Left ventricle myocardium superior (tissue), 1 donor: ENCODE measurements at places on chromosomes 2 and 18.

DNA sequence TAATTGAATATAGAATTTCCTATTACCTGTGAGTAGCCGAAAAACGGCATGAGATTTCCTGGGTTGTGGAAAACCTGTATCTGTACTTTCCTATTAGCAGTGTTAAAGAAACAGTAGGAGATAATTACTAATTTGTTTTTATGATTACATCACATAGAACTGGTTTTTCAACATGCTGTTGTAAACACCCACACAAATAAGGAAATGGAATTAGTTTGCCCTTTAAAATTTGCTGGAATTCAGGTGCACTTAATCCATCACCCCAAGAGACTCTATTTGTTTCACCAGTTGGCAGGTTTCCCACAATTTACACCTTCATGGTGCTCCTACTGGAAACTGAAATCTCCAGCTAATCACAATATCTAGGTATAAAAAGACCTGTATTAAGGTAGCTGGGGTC lies 274.1 kb upstream of the SLC8A1 start:
- DNase-seq, result no peak

DNA sequence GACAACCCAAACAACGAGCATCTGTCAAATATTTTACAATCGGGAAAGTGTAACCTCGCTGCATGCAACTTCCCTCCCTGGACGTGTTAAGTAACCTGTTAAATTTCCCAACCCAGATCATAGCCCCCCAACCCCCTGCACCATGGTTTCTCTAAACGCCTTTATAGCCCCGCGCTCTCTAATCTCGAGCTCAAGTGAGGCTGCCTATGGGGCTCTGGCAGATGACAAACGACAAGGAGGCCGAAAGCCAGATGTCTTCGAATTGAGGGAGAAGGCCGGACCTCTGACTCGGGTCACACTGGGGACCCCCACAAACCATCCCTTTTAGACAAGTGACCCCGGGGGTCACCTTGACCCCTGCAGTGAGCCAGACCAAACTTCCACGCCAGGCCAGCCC lies 526 bp downstream of the COX7A2L start:
- no peak for DNase-seq

DNA sequence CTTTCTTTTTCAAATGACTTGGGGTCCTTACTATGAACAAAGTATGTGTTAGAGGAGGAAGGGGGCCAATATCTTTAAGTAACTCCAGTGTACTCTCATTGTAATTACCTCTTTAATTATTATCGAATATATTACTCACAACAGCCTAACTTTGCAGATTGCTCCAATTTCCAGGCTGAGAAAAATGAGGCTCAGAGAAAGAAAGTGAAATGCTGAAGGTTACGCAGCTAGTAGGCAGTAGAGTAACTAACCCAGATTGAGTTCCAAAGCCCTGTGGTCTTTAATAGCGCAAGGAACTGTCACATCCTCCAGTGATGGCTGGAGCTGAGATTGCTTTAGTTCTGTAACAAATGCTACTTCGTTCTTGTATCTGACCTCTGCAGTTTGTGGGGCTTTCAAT lies 2.2 kb upstream of the GYPC start:
- DNase-seq, result no peak

DNA sequence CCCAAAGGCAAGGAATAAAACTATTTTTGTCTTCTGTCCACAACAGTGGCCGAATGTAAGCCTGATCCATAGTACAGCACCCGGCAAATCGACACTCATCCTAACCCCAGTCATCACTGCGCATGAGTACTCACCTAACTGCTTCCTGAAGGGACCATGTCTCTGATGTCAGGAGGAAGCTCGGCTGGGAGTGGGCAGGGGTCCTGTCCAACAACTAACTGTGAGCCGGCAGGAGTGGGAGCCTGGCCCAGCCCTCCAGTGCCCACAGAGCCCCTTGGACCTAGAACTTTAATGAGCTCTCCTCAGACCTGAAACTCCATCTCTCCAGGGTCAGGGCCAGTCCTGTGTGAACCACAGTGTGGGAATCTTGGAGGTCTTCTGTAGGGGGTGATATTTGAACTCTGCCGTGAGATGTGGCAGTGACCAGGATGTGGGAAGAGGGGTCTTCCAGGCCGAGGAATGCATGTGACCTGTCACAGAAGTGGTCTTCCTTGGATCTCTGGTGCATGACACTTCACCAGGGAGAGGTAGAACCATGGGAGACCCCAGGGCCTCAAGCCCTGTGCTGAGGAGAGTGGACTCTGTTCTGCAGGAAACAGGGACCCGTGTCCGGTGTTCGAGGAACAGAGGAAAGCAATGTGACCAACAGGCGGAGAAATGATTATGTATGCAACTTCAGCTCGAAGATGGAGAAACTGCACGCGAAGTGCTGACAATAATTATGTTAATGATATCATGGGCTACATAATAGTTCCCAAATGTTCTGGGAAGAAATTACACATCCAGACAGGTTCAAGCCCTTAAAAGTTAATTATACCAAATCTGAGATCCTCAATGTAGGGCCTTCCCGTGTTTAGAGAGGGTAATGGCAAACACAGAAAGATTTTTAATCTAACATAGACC lies 240.1 kb upstream of the HDAC4 start:
- DNase-seq, result no peak

- no peak for DNase-seq
Observed at GRCh38 chr2:76669966-76670465, 852.2 kb downstream of the LRRTM4 start.

- DNase-seq, result no peak
Observed at GRCh38 chr2:25529034-25529433, 144.3 kb downstream of the DTNB start.

- DNase-seq, result peak; percentile 24
Observed at GRCh38 chr2:239189711-239190131, 211.1 kb downstream of the HDAC4 start.

DNA sequence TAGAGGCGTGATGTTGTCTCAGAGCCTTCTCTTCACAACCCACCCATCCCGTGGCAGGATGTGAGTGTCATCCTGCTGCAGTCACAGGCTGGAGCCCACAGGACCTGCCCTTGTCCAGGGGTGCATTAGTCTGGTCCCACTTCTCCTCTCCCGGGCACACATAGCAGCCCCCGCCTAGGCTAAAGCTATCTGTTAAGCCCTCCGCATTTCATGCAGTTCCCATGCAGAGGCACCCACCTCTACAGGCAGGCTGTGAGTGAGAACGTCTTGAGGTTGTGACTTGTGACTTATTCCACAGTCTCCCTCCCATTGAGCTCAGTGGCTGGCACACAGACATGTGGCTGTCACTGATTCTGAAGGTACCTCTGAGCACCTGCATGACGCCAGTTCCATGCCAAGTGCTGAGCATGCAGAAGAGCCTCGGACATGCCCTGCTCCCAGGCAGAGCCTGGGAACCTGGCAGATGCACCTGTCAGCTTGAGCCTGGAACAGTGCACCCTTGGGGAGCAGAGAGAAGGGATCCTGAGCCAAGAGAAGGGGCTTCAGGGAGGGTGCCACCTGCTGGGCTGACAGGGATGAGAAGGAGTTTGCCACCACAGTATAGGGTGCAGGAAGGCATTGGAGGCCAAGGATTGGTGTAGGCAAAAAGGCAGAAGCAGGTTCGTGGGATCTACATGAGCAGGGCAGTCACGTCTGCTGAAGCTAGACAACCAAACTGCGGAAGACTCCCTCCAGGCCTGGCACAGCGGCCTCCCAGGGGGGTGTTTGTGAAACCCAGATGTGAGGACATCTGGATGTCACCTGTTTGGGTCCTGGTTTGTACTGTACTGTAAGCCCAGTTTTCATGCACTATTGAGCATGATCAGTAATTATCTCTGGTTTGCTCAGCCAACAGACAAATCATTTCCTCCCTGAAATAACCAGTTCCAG lies 213.6 kb downstream of the GLI2 start:
- DNase-seq, result no peak

DNA sequence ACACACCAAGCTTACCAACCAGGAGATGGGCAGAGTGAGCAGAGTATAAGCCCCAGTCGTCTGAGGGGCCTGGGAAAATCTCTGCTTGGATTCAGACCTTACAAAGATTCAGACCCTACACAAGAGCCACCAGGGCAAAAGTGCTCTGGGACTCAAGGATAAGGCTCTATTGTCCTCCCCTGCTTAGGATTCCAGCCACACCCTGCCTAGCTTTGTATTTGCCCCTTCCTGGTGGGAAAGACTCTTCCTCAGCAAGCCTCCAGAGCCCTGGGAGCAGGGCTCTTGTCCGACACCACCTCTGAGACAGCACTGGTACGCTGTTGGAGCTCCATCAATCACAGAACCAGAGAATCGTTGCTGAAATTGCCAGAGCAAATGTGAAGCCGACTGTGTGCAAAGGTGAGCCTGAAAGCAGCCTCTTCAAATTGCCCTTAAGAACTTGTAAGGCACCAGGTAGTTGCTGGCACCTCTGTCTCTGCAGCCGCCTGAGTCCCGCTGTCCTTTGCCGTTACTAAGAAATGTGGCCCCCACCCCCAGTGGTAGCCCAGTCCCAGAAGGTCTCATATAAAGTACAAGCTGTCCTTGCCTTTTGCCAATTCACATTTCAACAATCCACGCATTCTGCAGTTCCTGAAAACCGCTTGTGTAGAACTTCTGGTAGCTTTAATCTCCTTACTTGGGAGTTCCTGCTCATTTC lies 148.7 kb downstream of the CTIF start:
- DNase-seq, result no peak

DNA sequence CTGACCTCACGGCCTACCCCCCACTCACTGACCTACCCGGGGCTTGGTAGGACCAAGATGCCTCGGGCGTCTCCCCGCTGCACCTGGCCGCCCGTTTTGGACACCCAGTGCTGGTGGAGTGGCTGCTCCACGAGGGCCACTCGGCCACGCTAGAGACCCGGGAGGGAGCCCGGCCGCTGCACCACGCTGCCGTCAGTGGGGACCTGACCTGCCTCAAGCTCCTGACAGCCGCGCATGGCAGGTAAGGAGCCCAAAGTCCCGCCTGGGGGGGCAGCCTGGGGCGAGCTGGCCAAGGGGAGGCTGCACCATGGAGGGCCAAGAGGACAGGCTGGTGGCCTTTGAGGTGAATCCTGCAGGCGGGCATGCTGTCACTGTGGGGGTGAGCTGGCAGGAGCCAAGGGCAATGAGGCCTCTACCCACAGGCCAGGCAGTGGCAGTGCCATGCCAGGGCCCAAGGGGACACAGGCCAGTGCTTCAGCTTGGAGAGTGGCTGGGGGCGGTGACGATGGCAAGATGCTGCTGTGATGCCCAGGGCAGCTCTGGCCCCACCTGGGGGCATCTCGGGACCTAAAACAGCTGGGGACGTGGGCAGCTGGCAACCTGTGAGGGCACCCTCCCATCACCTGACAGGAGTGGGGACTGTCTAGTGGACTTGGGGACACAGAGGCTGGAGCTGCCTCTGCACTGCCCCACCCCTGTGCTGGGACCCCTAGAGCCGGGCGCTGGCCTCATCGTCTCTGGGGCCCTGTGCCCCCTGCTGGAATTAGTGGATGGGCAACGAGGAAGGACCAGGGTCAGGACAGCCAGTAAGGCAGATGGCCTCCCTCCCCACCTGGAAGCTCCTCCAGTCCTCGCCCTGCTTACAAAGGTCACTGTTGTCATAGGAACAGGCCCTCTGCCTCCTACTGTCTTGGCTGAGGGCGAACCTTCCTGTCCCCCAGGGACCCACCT lies 2.0 kb downstream of the ESPNL start:
- DNase-seq, result no peak

DNA sequence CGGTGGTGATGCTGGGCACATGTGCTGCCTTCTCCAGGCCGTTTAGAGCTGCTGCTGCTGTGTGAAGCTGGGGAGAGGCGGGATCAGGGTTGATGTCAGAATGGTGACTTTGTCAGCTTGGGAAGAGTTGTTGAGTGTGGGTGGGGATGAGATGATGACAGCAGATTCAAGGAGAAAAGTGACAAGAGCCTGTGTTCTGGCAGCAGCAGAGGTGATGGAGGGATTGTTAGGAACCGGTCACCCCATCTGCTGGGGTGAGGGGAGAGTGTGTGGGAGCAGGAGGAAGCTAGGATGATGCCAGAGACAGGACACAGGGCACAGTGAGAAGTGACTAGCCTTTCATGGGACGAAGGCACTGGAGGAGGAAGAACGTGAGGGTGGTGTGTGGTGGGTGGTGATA lies 345.5 kb downstream of the RNF144A start:
- DNase-seq, result no peak

DNA sequence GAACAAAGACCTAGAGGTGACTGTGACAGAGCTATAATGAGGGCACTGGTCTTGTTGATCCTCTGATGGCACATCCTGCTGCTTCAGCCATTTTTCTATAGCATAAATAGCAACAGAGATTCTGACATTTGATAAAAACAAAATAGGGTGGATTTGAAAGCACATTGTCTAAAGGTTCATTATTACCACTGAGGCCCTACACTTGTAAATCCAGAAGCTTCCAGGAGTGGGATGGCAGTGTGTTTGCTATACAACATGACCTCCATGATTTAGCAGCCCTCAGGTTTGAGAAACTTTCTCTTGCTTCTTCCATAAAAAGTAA lies 93.2 kb upstream of the CD302 start:
- no peak for DNase-seq

DNA sequence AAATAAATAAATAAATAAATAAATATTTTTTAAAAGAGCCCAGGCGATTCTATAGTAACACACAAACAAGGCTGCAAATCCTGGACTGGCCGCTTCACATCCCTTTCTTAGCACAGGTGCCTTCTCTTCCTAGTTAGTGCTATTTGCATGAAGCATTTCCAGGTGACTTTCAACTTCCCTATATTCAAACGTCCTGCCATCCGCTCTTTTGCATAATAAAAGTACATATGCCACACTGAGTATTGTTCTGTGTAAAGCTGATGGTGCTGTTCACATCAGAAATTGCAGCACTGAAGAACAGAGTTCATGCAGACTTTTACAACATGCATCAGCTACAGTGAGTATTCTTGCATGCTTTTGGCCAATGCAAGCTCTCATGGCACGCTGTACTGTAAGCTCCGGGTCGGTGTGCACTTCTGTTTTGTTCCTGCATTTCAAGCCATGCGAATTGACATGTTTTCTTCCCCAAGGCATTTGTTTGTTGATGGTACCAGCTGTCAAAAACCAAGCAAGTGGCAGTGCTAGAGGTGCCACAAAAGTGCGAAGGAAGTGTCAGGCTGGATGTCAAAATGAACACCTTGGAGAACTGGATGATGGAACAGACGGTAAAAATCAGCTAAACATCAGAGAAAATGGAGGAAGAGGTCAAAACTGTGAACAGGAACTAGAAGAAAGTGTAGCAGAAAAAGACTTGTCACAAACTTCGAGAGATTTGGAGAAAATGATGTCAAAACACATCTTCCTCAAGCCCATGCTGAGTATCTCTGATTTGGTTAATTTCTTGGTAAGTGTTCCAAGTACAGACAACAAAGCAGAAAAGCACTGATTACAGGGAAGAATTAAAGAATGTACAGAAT lies 25.5 kb upstream of the CEP68 start:
- no peak for DNase-seq

- no peak for DNase-seq
Observed at GRCh38 chr18:65606551-65607130, 144.2 kb upstream of the CDH7 start.

- DNase-seq, result no peak
Observed at GRCh38 chr2:185245216-185245615, 493.4 kb upstream of the FSIP2 start.

GRCh38 chr2:100818606-100819369 lies 1.2 kb upstream of the NPAS2 start:
- peak; percentile 68 for DNase-seq
